ENCODE measurements at places on chromosomes 1 and 21.

DNA sequence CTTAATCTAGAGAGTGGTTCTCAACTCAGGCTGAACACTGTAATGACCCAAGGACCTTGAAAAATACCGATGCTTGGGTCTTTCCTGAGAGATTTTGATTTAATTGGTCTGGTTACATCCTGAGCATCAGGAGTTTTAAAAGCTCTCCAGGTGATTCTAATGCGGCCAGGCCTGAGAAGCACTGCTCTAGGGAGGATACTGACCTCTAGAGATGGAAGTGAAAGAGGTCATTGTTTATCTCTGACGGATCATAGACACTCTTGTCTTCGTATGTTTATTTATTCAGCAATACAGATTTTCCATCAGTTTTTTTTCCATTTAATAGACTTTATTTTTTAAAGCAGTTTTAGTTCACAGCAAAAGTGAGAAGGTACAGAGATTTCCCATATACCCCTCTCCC, 54.5 kb upstream of the IGSF5 start:
- no peak for DNase-seq

- no peak for DNase-seq
Measured at GRCh38 chr1:63642901-63643300, 49.7 kb downstream of the PGM1 start.

- no peak for DNase-seq
Measured at GRCh38 chr1:181554465-181554864, 71.1 kb downstream of the CACNA1E start.

GRCh38 chr1:164588516-164589341, 29.7 kb downstream of the PBX1 start:
- peak; percentile 50 for DNase-seq
